ENCODE measurements at places on chromosomes 16 and 17.

DNA sequence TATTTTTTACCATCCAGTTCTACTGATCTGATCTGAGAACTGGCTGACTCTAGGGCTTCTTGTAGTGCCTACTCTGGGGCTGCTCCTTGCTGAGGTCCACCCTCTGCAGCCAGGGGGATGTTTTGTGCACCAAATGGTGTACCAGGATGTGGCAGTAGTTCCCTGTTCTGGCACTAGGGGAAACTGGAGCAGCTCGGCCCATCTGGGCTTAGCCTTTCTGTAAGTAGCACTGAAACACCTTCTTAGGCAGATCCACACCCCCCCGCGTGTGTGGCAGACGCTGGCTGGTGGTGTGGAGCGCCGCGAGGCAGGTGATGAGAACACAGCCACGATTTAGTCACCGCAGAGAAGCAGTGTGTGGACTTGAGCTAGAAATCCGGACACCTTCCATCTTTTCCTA lies 17.0 kb downstream of the DUSP14 start:
- DNase-seq = peak; percentile 83

GRCh38 chr16:79482011-79482410 lies 118.5 kb downstream of the MAF start:
- no peak for DNase-seq

GRCh38 chr17:63246344-63246743 lies 199.8 kb downstream of the CYB561 start:
- DNase-seq = no peak

GRCh38 chr16:30744183-30744582 lies 4.0 kb upstream of the PHKG2 start:
- no peak for DNase-seq

GRCh38 chr16:79772784-79773183 lies 172.2 kb upstream of the MAF start:
- DNase-seq = no peak

DNA sequence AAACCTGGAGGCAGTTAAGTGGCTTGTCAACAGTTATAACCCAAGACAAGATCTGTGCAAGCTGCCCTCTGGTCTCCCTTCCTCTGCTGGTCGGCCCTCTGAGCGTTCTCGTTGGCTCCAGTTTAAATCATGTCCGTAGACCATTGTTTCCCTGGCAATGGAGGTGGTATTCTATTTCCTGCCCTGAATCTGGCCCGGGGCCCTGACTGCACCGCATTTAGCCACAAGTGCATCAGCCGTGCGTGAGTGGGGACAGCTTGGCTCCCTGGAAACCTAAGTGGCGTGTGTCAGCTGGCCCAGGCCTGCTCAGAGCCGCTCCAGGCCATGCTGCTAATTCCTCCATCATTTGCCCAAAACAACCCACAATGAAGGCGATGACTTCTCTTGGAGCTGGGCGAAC lies 15.0 kb upstream of the MYLK3 start:
- DNase-seq = no peak

- DNase-seq = no peak
Measured at GRCh38 chr17:81503619-81504018, 9.0 kb downstream of the ACTG1 start.

- DNase-seq = no peak
Measured at GRCh38 chr16:65787921-65788320, 578.6 kb upstream of the CDH5 start.

- DNase-seq = no peak
Measured at GRCh38 chr16:8677481-8677880, 3.1 kb downstream of the ABAT start.

GRCh38 chr16:25219070-25219737 lies 2.5 kb downstream of the AQP8 start:
- no peak for DNase-seq

- DNase-seq = peak; percentile 90
Measured at GRCh38 chr16:20866145-20866772, 33.9 kb downstream of the DCUN1D3 start.

DNA sequence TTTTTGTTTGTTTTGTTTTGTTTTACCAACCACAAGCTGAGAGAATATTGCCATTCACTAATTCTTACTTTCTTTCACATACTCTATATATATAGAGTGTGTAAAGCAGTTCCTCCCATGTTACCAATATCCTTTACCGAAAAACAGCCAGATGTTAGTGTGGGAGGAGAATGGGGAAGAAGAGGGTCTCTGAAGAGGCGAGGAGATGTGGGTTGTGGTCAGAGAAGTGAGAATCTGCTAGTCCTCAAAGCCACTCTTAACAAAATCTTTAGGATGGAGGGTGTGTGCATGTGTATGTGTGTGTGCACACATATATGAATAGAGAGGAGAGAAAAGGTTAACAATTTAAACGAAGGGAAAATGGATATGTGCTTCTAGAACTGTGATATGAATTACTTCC lies 80.6 kb downstream of the TUBD1 start:
- no peak for DNase-seq

- no peak for DNase-seq
Measured at GRCh38 chr16:3234543-3234856, 458 bp downstream of the ZNF200 start.

- DNase-seq = no peak
Measured at GRCh38 chr17:80847496-80848230, 144.0 kb upstream of the CHMP6 start.

DNA sequence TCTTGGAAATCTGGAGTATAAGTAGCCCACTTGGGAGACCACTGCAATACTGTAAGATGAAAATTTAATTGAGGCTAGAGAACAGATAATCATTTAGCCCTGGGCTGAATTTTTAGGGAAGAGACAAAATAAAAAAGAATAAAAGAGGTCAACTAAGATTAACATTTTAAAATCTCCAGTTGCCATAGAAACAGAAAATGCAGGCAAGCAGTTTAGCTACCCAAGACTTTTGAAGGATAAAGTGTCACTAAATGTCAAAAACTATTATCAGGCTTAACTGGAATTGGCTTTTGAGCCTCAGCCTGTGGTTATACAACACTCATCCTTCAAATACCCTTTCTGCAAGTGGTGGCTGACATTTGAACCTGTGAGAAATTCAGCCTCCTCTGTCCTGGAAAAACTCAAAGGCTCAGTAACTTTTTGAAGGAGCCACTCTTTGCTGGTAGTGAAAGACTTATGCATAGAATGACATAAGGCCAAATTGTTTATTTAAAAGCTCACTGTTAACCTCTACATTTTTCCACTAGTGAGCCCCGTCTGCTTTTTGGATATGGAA lies 220.7 kb upstream of the KCNJ16 start:
- no peak for DNase-seq

GRCh38 chr17:60305141-60305540 lies 86.8 kb downstream of the USP32 start:
- DNase-seq = no peak

DNA sequence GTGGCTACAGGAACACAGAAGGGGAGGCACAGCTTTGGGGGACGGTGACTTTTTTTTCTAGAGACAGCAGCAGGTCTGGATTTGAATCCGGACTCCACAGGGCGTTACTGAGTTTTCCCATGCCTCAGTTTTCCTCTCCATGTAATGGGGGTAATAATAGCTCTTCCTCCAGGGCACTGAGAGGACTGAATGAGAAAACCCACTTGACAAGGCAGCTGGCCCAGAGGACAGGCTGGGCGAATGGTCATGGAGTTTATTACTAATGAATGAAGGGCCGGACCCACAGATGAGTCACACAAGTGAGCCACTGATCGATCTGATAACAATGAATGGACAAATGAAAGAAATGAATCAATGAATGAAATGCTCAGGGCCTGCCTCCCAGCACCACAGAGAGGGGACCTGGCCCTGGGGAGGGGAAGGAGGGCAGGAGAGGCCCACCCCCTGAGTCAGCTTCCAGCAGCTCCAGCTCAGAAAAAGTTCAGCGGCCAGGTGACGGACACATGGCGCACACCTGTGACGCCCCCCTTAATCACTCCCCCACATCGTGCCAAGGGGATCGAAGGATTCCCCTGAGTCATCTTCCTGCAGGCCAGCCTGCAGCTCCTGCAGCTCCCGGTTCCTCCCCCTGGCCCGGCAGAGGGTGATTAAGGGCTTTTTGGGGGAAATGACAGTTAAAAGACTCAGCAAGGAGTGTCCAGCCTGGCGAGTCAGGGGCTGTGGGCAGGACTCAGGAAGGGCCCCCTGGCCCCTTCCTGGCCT lies 54.3 kb downstream of the SOCS1 start:
- DNase-seq = no peak

GRCh38 chr17:34624767-34625383 lies 45.5 kb downstream of the TMEM132E start:
- DNase-seq = no peak

DNA sequence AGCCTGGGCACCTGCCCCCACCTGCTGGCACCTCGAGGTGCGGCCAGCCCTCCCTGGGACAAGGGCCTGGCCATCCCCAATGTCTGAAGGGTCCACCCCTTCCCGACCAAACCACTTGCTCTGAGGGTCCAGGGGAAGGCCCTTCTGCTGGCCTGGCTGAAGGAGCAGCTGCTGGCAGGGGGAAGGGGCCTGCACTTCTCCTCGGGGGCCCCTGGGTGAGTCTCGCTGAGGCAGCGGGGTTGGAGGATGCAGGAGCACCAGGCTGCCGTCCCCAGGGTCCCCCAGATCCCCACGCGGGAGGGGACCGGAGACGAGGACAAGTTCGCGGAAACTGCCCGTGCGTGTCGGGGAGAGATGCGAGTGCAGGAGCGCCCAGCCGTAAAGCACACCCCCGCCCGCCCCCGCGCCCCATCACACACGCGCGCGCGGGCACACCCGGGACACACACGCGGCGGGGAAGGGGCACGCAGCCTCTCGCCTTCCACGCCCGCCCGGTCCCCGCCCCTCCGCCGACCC lies 725 bp upstream of the CACNA1H start:
- no peak for DNase-seq

GRCh38 chr17:55072898-55073297 lies 104.3 kb downstream of the STXBP4 start:
- DNase-seq = no peak

- DNase-seq = no peak
Measured at GRCh38 chr17:55664287-55664686, 58.4 kb downstream of the TMEM100 start.

DNA sequence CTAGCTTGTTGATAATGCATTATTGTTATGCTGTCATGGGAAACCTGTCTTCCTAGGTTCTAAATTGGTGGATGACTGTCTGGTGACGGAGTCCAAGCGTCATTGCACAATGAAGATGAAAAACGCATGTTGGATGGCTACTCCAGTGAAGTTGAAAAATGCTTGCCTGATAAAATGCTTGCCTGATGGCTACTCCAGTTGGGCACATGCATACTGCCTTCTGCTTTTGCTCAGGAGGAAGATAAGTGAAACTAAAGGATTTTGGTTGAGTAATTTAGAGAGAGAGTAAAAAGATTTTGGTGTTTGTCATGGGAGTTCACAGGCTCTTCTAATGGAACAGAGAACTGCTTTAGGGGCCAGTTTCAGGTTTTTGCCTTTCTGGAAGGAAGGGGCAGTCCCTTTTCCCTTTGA lies 118.6 kb downstream of the PRKCA start:
- no peak for DNase-seq

DNA sequence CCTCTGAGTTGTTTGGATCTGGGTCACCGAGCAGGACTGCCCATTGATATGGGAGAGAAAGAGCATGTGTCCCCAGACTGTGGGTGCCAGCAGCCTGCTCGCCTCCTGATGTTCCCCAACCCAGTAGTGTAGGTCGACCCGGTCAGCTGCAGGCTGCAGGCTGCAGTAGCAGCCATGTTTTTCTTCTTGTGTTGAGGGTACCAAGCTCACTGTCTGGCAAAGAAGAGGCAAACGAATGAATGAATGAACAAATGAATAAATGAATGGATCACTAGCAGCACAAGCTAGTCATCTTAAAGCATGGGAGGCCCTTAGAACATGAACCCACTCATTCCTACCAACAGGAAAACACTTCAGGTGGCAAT lies 293.2 kb downstream of the SOX9 start:
- DNase-seq = no peak

DNA sequence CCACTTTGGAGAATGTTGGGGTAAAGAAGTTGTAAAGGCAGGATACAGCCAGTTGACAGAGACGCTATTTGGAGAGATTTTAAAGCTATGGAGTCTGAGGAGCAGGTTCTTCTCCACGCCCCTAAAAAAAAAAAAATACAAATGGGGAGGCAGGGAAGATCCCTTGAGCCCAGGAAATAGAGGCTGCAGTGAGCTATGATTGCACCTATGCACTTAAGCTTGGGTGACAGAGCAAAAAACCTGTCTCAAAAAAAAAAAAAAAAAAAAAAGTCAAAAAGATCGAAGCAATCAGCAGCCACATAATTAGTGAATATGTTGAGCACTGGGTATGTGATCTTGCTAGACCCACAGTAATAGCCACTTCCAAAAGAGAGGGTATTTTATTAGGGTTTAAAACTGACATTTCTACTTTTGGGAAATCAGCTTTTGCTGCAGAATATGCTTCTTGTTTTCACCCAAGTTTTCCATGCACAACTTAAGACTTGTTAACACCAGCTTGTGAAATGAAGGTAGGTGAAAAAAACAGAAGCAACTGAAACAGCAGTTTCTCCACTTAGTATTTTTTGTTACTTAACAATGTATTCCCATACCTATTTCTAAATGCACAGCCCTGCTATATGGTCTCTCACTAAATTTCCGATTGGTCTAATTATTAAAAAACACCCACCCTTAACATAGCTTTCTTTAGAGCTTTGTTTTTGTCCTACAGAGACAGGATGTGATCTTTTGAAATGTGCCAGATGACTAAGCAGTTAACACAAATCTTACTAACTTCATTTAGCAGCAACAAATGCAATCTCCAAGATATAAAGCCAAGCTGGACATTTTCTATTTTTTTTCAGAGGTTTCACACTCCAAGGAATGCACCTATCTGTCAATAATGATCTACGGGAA lies 2.5 kb upstream of the ARL6IP1 start:
- no peak for DNase-seq

- DNase-seq = no peak
Measured at GRCh38 chr17:74663561-74663960, 40.0 kb upstream of the CD300E start.

DNA sequence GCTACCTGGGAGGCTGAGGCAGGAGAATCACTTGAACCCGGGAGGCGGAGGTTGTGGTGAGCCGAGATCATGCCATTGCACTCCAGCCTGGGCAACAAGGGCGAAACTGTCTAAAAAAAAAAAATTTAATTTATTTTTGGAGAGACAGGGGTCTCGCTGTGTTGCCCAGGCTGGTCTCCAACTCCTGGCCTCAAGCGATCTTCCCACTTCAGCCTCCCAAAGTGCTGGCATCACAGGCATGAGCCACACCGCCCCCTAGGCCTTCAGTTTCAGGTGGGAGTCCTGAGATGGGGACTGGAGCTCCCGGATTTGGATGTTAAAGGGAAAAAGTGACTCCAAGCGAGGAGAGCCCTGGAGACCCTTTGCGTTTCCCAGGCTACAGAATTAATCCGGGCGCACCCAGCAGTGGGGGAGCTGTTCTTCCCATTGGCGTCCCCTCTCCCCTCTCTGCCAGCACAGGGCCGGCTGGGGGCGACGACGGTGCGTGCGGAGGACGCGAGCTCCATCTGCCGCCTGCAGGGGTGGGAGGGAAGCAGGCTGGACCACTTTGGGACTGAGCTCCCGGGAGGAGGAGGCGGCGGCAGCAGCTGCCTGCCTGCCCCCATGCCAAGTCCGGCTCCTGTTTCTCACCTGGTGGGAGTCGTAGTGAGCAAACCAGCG lies 49.3 kb upstream of the USP7 start:
- DNase-seq = peak; percentile 88

Data from D341Med (cell line).